ENCODE measurements at places on chromosomes 7 and 10. TPM values are rescaled to one million over a fixed set of nuclear protein-coding genes. Genes with fewer than 3 reads are reported as not detected.

CYP26C1 gene
- not detected for total RNA-seq

PAX4 gene
- total RNA-seq = not detected

GRM3 gene
- total RNA-seq = not detected

PRPS1L1 gene
- total RNA-seq = not detected

VIPR2 gene
- 5.6 TPM for total RNA-seq

TECTB gene
- not detected for total RNA-seq

TBRG4 gene
- 34.7 TPM for total RNA-seq

TAS2R41 gene
- not detected for total RNA-seq

CYP26A1 gene
- total RNA-seq = not detected

PDK4 gene
- total RNA-seq = 12.0 TPM

ELFN1 gene
- total RNA-seq = 6.7 TPM

HMX2 gene
- not detected for total RNA-seq

OR6B1 gene
- not detected for total RNA-seq

TAS2R4 gene
- total RNA-seq = 6.2 TPM

STRIP2 gene
- total RNA-seq = not detected

MICU1 gene
- 82.0 TPM for total RNA-seq

LRIT2 gene
- not detected for total RNA-seq

PHTF2 gene
- total RNA-seq = 6.4 TPM

ASZ1 gene
- total RNA-seq = not detected

NRCAM gene
- total RNA-seq = 2.0 TPM

NEURL1 gene
- total RNA-seq = 46.1 TPM

MKLN1 gene
- total RNA-seq = 311 TPM

STEAP4 gene
- total RNA-seq = 57.4 TPM

ACHE gene
- 6.7 TPM for total RNA-seq

SDK1 gene
- 10.5 TPM for total RNA-seq

TSPAN33 gene
- 3.9 TPM for total RNA-seq

ZNF488 gene
- not detected for total RNA-seq

GHRHR gene
- total RNA-seq = not detected

COMTD1 gene
- 20.3 TPM for total RNA-seq

LRIT1 gene
- total RNA-seq = not detected

All from uterus (tissue), 4 donors.